ENCODE measurements at places on chromosomes 6 and 20. TPM values are rescaled to one million over a fixed set of nuclear protein-coding genes. Genes with fewer than 3 reads are reported as not detected.
A peak's percentile ranks its signal among the peaks of the same experiment; 100 is the strongest.

DNA sequence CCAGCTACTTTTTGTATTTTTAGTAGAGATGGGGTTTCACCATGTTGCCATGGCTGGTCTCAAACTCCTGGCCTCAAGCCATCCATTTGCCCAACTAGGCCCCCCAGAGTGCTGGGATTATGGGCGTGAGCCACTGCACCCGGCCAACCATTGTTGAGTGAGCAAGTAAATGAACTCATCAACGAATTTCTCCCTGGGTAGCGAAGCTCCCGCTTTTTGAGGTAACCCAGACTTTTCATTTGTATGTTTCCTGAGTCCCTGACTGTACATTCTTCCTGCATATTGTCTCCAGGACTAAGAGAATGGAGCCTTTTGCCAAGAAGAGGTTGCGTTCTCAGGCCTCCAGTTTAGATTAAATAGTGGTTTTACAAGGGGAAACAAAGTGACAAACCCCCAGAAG lies 36.4 kb downstream of the RIPOR3 start:
- H3K27ac ChIP-seq, result no peak overlapping the region
- H3K4me3 ChIP-seq, result no peak overlapping the region

- no peaks in the 10 kb centered on the region for H3K4me1 ChIP-seq
- H3K27ac ChIP-seq, result no peak overlapping the region
- H3K36me3 ChIP-seq, result no peaks in the 10 kb centered on the region
- H3K27me3 ChIP-seq, result peaks cover 5% of the 10 kb centered on the region
- H3K4me3 ChIP-seq, result no peak overlapping the region
These were observed 17.1 kb downstream of the RIPOR2 start for GRCh38 chr6:24918641-24919055.

SLC22A23 gene
- polyA plus RNA-seq, result 7.6 TPM

GRCh38 chr6:65760285-65760684 lies 53.3 kb upstream of the EYS start:
- no peak overlapping the region for H3K27ac ChIP-seq
- H3K4me3 ChIP-seq, result no peak overlapping the region
- DNase-seq, result no peak
- no peaks in the 10 kb centered on the region for H3K4me1 ChIP-seq

DNA sequence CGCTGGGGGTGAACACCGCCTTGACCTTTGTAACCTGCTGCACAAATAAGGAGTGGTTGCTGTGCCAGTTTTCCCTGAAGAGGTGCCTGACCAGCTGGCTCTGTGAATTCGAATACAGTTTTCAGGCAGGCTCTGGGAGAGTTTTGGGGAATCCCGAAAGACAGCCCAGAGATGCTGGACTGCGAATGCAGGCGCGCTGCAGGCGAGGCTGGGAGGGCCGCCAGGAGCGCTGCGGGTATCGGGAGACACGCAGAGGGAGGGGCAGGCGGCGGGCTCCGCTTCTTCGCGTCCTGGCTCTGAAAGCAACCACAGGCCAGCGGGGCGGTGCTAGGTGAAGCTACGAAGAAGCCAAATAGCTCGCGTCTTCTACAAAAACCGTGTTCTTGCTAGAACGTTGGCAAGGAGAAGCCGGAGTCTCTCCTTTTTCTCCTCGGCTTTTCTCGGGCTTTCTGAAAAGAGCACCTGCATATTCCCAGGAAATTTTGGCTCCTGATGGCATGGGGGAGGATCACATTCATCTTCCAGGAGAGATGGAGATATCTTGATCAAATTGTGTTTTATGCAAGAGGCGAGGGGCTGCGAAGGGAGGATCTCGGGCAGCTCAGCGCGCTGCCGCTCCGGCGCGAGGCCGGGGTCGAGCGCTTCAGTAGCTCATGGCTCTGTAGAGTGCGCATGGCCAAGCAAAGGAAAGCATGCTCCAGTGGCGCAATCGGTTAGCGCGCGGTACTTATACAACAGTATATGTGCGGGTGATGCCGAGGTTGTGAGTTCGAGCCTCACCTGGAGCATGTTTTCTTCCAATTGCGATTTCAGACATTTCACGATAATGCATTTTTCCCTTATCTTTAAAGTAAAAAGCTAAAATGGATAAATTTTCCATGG lies 158.1 kb upstream of the ZNF184 start:
- peaks cover 9% of the 10 kb centered on the region for H3K4me1 ChIP-seq
- H3K36me3 ChIP-seq, result no peaks in the 10 kb centered on the region
- H3K27ac ChIP-seq, result no peak overlapping the region
- DNase-seq, result peak; percentile 26
